ENCODE measurements at places on chromosomes 1 and 21.

- no peak for DNase-seq
Measured at GRCh38 chr1:73813716-73814115, 384.3 kb downstream of the LRRIQ3 start.

- no peak for DNase-seq
Measured at GRCh38 chr1:40620586-40621210, 44.8 kb downstream of the RIMS3 start.

DNA sequence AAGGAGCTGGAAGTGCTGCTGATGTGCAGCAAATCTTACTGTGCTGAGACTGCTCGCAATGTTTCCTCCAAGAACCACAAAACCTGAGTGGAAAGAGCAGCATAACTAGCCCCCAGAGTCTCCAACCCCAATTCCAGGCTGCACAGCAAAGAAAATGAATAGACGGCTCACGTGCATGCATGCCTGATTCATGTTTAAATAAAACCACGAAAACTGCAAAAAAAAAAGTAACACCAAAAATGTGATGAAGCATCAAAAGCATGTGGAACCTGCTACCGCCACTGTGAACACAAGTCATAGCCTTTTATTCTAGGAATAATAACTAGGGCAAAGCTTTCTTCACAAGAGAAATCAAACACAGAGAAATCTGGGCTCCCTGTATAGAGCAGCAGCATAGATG is 9.6 kb upstream of the TRNP1 start:
- no peak for DNase-seq

GRCh38 chr1:9815150-9815549 is 8.6 kb downstream of the CLSTN1 start:
- DNase-seq: no peak

DNA sequence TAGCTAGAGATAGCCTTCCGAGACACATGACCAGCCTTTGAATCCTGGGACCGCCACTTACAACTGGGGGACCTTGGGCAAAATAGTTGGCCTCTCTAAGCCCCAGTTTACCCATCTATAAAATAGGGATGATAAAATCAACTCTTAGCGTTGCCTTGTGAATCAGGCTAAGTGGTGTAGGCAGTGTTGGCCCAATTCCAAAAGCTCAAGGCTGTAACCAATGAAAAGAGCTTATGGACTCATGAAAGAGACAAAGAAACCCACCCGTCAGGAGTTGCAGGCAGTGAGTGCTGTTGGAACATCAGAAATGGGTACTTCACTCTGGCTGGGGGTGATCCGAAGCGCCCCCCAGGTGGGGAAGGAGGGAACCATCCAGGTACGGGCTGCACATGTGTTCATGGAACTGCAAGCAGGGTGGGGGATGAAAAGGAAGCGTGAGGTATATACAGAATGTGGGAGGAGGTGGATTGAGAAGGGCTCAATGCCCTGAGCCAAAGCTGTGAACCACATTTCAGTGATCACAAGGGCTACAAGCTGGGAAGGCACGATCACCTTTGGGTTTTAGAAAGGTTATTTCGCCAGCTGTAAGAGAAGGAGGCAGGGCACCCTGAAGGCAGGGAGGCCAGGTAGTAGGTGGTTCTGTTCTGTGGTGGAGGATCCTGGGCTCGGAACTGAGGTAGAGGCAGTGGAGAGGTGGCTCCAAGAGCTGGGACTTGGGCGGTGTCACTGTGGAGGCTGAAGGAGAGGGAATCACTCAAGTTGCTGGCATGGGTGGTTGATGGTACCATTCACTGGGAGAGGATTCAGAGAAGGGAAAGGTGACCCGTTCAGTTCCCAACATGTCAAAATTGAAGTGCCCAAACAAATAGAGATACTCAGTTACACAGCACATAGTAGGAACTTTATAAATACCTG is 11.4 kb upstream of the KIAA1614 start:
- no peak for DNase-seq

DNA sequence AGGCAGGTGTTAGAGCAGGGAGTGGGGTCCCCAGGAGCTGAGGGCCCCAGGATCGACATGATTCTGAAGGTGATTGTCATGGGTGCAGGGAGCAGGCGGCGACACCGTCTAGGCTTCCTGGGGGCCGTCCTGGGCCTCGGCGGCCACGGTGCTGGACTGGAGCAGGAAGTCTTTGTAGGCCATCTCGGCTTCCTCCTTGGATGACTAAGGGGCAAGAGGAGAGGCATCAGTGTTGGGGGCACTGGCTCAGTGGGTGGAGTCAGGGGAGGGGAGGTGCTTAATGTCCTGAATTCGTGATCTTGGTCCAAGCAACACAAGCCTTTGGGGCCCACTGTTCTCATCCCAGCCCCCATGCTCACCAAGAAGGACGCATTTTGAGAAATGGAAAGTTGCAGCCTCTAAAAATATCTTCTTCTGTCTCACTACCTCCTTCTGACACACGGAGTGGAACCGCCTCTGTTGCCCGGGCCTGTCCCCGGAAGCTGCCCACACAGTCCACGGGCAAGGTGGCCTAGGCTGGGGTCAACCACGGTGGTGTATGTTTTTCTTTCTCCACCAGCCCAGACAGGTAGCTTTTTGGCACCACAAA is 8.6 kb upstream of the FCMR start:
- no peak for DNase-seq

- no peak for DNase-seq
Measured at GRCh38 chr1:200493344-200493743, 83.5 kb upstream of the ZNF281 start.

- no peak for DNase-seq
Measured at GRCh38 chr1:64545118-64545843, 75.4 kb downstream of the CACHD1 start.

Data from ovary (tissue), 10 donors.